ENCODE measurements at places on chromosomes 16 and 17.

- DNase-seq, result no peak
Observed at GRCh38 chr17:82978765-82979349, 100.6 kb upstream of the METRNL start.

GRCh38 chr17:74368341-74369081 lies 1.2 kb downstream of the GPR142 start:
- DNase-seq, result peak; percentile 63

DNA sequence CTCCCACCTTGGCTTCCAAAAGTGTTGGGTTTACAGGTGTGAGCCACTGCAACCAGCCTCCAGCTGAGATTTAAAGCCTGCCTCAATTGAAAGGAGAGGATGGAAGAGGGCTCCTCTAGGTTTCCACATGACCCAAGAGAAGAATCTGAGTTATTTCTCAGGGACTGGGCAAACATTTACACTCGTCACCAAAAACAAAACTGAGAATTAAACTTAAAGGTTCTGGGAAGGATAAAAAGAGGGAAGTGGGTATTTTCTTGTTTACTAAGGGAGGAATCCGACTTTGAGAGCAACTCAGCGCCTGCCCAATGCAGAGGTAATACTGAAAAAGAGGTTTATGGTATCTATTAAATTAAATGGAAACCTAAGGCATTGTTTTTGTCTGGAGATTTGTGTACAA lies 13.3 kb downstream of the HOXB1 start:
- no peak for DNase-seq

DNA sequence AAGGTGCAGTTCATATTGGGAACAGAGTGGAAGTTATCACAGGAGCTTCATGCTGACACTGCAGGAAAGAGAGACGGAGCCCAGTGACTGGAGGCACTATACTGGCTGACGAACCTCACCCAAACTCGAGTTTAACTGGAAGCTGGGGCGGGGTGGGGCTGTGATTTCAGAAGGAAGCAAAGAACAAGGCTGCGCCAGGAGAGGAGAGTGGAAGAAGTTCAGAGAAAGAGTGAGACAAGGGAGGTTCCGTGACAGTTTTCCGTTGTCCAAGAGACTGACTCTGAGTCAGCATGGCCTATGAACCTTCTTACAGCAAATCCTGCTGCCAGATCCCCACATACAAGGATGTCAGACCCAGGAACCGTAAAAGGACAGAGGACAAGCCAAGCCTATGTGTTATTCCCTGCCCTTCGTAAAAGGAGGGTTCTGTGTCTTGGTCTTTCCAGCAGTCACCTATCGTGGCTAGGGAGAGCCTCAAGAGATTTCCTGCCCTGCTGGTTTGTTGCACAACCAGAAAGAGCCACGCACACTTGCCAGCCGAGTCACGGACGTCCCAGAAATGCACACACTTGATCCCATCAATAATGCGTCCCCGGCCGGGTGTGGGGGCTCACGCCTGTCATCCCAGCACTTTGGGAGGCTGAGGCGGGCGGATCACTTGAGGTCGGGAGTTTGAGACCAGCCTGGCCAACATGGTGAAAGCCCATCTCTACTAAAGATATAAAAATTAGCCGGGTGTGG lies 5.1 kb downstream of the PITPNA start:
- DNase-seq, result no peak

DNA sequence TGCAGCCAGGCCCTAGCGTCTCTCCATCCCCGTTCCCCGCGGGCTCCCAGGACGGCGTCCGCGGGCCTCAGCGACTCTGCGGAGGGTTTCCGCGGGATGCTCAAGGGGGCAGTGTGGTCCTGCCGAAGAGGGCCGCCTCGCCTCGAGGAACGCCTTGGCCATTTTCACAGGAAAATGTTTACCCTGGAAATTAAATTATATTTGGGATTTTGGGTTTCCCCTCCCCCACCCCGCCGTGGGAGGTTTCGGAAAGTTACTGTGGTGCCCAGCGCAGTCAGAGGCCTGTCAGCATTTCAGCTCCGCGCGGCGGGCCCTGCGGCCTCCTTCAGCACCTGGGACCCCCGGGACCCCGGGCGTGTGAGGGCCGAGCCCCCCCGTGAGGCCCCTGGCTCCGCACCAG lies 94.5 kb downstream of the PCTP start:
- DNase-seq, result no peak

GRCh38 chr17:2259769-2260536 lies 43.6 kb downstream of the SMG6 start:
- peak; percentile 46 for DNase-seq

DNA sequence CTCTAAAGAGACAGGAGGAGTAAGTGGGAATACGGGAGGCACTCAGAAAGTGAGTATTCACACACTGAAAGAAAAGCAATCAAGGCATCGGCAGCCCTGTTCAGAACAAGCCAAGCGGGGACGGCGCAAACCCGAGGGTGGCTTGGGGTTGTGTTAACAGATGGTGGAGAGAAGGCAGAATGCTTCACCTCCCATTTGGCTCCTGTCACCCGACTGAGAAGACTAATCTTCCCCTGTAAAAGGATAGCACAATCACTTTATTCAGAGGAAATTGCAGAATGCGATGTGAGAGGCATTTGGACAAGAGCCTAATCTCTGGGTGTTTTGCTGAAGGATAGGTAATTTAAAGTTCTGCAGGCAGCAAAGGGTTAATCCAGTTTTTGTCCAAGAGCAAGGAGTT lies 119.3 kb upstream of the WSCD1 start:
- no peak for DNase-seq

DNA sequence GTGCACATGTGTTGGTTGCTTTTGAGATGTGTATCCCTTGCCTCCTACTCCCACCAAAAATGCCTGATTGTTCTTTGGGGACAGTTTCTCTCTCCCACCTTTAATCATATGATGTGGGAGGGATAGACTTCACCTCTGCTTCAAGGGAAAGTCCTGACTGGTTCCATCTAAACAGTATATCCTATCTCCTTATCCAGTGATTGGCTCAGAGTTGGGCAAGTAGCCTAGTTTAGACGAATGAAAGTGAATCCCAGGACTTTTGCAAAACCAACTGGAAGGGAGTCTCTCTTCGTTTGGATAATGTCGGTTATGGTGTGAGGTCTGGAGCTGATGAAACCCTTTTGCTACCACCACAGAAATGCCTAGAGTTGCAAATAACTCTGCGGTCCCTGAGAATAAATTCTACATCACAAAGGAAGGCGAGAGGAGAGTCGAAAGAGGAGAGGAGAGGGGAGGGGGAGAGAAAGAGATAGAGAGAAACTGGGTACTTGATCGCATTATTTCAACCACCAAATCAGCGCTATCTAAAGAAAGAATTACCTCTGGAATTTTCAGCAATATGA lies 77.1 kb upstream of the SALL1 start:
- no peak for DNase-seq

- DNase-seq, result no peak
Observed at GRCh38 chr17:27928587-27928986, 35.4 kb upstream of the LYRM9 start.

- no peak for DNase-seq
Observed at GRCh38 chr17:33475594-33475993, 182.5 kb upstream of the ASIC2 start.

- no peak for DNase-seq
Observed at GRCh38 chr16:64089697-64090096, 1032.2 kb downstream of the CDH11 start.

DNA sequence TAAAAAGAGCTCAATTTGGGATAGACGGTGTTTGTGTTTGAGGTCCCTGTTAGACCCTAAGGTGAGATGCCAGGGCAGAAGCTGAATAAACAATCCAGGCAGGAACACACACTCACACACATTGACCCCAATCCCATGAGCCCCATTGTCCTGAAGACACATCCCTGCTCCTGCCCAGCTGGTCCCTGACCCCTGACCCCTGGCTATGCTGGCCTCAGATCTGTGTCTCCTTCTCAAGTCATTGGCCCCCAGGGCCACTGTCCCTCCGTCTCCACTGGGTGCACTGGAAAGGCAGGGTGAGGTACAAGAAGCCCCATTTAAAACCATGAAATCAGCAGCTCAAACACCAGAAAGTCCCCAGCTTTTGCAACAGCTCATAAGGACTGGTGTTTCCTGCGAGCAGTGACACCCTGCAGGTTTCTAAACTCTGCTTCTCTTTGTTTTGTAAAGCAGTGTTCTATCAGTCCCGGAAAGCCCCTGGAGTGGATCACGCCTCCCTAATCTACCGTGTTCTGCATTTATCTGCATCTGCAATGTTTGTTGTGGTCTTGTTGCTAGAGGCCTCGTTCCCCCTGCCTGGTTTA lies 18.0 kb upstream of the ASGR2 start:
- DNase-seq, result peak; percentile 32

DNA sequence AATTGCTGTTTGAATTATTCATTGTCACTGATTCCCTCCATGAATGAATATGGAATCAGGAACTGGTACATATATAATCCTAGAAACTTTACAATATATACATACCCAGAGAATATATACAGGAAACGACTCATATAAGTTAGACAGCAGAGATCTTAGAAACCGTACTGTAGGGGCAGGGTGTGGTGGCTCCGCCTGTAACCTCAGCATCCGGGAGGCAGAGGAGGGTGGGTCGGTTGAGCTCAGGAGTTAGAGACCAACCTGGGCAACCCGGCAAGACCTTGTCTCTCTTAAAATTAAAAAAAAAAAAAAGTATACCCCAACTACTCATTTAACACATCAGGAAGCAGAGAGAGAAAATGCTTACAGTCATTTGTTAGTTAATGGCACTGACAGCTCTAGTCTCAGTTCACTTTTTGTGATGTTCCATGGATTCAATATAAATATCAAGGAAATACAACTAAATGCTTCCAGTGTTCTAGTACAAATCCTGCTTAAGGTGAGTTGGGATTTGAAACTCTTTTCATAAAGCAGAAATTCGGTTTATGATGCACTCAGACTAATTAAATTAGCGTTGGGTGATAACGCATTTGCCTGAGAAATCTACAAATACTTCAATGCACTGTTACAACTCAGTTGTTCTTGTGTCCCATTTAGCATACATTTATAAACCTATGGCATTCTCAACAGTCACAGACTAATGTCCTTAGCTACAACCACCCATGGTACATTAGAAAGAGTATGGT lies 5.6 kb downstream of the GLG1 start:
- peak; percentile 33 for DNase-seq

DNA sequence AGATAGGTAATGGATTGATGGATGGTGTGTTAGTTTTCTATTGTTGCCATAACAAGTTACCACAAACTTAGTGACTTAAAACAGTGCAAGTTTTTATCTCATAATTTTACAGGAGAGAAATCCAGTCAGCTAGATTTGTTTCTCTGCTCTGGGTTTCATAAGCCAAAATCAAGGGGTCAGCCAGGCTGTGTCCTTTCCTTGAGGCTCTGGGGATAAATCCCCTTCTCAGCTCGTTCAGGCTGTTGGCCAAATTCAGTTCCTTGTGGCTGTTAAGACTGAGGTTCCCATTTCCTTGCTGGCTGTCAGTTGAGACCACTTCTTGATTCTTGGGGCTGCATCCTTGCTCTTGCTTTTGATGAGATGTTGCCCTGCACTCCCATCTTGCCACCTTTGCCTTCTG lies 204.9 kb upstream of the CDH13 start:
- DNase-seq, result no peak

DNA sequence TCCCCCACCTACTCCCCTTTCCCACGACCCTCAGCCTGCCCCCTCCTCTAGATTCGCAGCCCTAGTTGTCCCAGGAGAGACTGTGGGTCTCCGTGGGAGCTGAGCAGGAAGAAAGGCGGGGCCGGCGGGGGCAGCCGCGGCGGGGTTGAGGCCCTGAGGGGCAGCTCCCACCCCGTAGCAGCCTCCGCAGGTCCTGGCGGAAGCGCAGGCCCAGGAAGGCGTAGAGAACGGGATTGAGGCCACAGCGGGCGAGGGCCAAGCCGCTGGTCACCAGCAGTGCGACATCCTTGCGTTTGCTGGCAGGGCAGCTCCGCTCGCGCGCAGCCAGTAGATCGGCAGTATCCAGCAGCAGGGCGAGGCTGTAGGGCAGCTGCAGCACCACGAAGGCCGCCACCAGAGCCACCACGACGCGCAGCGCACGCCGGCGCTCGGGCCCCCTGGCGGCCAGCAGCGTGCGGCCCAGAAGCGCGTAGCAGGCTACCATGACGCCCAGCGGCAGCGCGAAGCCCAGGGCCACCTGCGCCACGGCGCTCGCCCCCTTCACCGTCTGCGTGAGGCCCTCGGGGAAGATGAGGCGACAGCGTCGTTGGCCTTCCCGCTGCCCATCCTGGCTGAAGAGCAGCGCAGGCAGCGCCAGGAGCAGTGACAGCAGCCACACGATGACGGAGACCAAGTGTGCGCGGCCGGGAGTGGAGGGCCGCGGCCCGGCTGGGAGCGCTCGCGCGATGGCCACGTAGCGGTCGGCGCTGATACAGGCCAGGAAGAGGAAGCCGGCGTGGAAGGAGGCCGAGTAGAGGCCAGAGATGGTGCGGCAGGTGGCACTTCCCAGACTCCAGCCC lies 1.9 kb downstream of the CCR10 start:
- DNase-seq, result peak; percentile 65

GRCh38 chr16:2206780-2207433 lies 1.7 kb downstream of the MLST8 start:
- DNase-seq, result no peak

DNA sequence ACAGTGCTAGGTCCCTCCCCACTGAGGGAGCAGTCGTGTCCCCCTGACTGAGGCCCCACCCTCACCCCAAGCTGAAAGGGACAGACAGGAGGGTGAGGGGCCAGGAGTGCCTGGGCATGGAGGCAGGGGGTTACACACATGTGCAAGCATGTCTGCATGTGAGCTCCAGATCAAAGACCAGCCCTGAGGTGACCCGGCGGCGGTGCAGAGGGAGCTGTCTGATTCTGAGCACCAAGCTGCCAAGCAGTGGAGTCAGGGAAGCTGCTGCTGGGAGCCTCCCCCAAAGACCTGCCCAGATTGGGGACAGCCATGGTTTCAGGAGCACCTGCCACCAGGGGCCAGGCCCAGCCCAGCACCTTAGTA lies 5.5 kb downstream of the DLX3 start:
- no peak for DNase-seq

DNA sequence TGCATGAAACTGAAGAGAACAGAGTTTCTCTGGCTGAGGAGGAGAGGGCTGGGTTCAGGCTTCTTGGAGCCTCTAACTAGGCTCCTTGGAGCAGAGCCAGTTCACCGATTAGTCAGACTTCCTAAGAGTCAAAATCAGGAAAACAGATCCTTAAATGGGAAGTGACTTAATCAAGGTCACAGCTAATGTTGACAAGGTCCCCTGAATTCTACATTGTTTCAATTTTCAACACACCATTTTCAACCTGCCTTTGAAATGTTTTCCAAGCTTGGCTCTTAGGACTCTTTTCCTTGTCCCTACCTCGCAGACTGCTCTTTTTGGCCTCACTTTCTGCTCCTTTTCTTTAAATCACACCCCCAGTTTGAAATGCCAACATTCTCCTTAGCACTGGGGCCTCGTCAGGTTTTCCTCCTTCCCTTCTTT lies 16.3 kb downstream of the MYL4 start:
- no peak for DNase-seq

Data from activated T-helper 9 cell treated with anti-CD3 and anti-CD28 coated beads, Interleukin-2, amount 50 U/mL, for 16 hours (primary cell).